ENCODE measurements at places on chromosomes 11 and 22. TPM values are rescaled to one million over a fixed set of nuclear protein-coding genes. Genes with fewer than 3 reads are reported as not detected.

DNA sequence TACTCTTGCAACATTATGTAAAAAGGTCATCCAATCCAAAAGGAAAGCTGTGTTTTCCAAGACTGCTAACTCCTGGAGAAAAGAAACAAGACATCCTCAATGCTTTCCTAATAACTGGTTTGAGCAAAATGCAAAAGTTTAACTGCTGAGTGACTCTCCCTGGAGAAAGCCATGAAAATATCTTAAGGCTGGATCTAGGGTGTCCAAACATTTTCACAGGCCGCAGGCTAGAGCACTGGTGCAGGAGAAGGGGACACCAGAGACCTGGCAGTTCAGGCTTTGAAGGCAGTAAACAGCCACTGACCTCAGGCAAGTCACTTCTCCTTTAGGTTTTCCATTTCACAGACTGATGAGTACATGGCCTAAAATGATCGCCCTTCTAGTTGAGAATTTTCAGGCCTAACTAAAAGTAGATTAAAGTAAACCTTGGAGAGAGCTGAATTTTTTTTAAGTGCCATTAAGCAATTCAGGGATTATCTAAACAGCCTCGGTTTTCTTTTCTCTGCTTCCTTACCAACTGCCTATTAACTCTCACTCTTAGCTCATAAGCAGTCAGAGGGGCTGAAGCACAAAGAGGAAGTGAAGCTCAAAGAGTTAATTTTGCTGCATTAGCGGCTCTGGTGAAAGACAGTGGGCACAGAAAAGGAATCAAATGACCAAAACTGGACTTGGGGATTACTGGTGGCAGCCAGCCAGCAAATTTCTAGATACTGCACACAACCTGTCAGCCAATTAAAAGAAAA is 2.3 kb downstream of the CHKA start:
- peak; percentile 16 for DNase-seq

DNA sequence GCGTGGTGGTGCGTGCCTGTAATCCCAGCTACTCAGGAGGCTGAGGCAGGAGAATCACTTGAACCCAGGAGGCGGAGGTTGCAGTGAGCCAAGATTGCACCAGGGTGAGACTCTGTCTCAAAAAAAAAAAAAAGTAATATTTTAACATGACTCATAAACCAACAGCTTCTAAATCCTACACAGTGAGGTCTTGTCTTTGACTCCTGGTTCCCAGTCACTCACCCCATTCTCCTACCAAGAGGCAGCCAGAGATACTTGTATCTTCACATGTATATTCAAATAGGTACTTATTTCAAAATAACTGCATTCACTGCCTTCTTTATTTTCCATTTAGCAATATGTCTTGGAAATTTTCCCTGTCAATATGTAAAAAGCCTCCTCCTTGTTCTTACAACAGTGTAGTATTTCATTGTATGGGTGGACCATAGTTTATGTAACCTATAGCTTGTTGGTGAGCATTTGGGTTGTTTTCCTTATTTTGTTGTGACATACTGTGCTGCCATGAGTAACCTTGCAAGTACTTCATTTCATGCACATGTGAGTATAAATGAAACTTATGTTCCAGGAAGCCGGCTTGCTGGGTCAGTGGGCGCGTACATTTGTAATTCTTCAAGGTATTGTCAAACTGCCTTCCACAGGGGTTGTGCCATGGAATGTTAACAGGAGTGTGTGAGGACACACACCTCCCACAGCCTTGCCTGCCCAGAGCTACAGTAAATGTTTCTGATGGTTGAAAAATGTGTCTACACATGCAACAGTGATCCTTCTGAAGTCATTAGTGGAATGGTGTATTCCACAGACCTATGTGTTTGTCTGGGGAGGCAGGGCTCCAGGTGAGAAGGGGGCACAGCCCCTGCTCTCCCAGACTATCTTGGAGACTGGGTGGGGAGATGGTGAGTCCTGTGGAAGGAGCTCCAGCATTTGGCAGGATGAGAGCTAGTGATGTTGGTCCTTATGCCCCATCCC is 47.9 kb downstream of the OSBP2 start:
- DNase-seq: peak; percentile 9

The RAG1 gene
- 2.6 TPM for total RNA-seq

- no peak for DNase-seq
Observed at GRCh38 chr11:103266167-103266831, 157.1 kb downstream of the DYNC2H1 start.

GRCh38 chr11:45394294-45395085 is 108.3 kb upstream of the SYT13 start:
- DNase-seq: no peak

DNA sequence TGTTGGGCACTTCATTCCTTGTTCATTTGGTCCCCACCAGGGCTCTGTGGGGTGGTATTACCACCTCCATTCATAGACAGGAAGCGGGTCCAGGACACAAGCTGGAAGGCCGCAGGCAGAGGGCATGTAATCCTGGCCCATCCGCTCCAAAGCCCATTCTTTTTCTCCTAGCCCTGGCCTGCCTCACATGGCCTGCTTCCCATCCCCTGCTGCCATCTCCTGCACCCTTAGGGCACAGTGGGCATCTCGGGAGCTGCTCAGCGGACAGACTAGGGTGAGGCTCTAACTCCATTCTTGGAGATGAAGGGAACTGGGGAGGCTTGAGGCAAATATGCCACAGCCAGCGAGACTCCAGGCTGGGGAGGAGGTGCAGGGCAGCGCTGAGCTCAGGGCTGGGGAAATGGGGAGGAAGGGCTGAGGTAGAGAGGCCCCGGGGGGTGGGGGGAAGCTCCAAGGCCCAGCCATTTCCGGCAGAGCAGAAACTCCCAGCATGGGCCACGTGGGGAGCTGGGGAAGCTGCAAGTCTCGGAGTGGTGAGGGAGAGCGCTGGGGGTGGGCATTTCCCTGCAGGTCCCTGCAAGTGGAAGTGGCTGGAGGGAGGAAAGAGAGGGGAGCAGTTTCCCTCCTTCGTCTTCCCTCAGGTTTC is 14.3 kb upstream of the BCL9L start:
- no peak for DNase-seq

- DNase-seq: peak; percentile 92
Observed at GRCh38 chr11:13884158-13884799, 78.2 kb upstream of the SPON1 start.

GRCh38 chr11:68447015-68447801 is 13.3 kb upstream of the PPP6R3 start:
- peak; percentile 31 for DNase-seq

DNA sequence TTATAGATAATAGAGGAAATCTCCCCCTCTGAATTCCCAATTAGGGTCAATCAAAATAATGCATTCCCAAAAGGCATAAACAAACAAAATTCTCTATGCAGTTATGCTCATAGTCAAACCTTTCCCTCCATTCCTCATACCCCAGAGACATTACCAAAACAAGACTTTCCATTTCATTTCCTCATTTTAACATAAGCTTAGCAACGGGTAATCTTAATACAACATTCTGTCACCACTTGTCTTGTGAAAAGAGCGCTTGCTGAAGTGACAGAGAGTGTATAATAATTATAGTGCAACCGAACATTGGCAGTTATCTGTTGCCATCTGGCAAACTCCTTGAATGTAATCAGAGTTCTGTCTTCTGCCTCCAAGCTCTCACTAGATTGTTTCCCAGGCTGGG is 1.2 kb upstream of the SLN start:
- DNase-seq: no peak

GRCh38 chr11:64894070-64894811 is 15.8 kb upstream of the EHD1 start:
- peak; percentile 41 for DNase-seq

DNA sequence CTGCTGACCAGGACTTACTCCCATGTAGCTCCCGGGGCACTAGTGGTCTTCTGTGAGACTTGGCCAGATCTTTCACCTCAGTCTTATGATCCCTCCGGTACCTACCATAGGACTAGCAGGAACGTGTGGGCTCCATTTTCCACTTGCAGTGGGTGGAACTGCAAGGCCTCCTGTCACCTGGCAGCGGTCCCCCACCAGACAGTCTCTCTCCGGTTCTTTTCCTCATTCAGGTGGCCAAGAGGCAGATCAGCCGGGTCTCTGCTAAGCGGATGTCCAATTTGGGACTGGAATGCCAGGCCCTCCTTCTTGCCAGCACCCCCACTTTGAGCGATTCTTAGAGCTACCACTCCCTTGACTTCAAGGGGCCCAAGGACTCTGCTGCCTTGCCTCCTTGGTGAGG is 158.9 kb downstream of the NAV2 start:
- DNase-seq: no peak

GRCh38 chr22:37703906-37704305 is 7.1 kb downstream of the TRIOBP start:
- DNase-seq: no peak

The OR10A5 gene
- not detected for total RNA-seq

- peak; percentile 64 for DNase-seq
Observed at GRCh38 chr11:29309992-29310391, 706.8 kb downstream of the KCNA4 start.

Data from renal cortical epithelial cell (primary cell).